ENCODE measurements at places on chromosomes 2 and 18.

DNA sequence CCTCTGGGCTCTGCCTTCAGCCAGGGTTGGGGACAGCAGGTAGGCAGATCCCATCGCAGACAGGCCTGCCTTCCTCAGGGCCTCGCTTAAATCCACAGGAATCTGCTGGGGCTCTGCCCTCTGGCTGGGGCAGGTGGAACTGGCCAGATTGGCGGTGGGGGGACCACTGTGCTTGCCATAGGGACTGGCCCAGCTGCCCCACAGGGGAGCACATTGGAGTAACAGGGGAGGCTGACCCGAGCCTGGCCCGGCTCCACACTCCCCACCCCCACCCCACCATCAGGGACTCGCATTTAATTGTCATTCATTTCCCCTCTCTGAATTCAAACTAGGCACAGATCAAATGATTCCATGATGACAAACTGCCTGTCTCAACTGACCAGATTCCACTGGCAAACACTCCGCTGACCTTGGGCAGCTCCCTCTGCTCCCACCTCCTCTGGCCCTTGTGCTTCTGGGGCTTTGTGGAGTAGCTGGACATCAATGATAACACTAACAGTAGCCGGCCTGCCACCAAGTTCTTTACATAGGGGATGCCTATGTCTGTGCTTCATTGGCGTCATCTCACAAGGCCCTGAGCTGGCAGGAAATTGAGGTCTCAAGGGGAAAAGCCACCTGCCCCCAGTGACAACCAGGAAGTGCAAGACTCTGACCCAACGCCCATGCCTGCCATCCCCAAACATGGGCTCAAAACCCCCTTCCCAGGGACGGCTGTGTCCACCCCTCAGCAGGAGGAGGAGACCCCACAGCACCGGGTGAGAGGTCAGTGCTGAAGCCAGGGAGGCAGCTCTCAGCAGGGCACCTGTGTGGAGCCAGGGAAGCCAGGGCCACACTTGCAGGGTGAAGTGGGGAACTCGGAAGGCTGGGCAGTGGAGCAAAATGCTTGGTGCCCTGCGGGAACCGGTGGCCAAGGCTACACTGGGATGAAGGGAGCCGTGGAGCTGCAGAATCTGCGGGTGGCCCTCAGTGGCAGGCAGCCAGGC is 2.1 kb upstream of the B3GNT7 start:
- peak overlapping the region; percentile 97 for H3K27ac ChIP-seq
- peaks cover 33% of the 10 kb centered on the region for H3K4me1 ChIP-seq
- H3K36me3 ChIP-seq: peaks cover 2% of the 10 kb centered on the region
- H3K4me3 ChIP-seq: peak overlapping the region; percentile 76
- H3K27me3 ChIP-seq: peaks cover 21% of the 10 kb centered on the region

DNA sequence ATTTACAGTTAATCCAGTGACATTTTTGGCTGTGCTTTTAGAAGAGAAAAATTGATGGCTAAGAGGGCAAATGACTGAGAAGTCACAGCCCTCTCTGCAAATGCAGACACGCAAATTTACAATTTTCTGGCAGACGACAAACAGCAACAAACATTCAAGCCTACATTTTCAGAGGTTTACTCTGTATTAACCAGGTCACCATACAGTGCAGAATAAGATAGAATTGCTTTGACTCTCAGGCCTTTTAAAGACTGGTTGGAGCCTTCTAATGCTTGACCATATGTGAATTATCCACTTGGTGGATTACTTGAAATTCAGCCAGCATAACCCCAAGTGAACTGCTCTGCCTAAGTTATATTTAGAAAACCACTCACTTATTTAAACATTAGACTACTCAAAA is 280.9 kb upstream of the STON1 start:
- no peak for DNase-seq
- H3K4me1 ChIP-seq: peaks cover 14% of the 10 kb centered on the region
- H3K27me3 ChIP-seq: no peaks in the 10 kb centered on the region
- no peak overlapping the region for H3K4me3 ChIP-seq
- no peak overlapping the region for H3K27ac ChIP-seq
- no peaks in the 10 kb centered on the region for H3K36me3 ChIP-seq

DNA sequence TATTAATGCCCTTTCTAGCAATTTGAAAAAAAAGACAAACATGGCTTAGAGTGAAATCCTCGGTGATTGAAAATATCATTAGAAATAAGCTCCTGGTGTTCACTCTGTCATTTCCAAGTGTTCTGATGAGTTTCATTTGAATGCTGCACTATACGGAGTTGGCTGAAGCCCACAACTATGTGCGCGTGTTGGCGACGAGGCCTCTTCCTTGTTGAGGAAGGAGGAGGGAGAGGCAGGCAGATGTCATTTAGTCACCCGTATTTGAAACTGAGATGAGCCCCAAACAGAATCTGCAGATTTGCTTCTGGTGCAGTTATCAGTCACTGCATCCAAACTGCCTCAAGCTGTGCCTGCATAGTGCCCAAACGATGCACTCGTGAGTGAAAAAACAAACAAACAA is 23.5 kb upstream of the SKOR2 start:
- H3K4me1 ChIP-seq: no peaks in the 10 kb centered on the region
- no peak overlapping the region for H3K4me3 ChIP-seq
- peaks cover 30% of the 10 kb centered on the region for H3K27me3 ChIP-seq
- H3K36me3 ChIP-seq: no peaks in the 10 kb centered on the region

DNA sequence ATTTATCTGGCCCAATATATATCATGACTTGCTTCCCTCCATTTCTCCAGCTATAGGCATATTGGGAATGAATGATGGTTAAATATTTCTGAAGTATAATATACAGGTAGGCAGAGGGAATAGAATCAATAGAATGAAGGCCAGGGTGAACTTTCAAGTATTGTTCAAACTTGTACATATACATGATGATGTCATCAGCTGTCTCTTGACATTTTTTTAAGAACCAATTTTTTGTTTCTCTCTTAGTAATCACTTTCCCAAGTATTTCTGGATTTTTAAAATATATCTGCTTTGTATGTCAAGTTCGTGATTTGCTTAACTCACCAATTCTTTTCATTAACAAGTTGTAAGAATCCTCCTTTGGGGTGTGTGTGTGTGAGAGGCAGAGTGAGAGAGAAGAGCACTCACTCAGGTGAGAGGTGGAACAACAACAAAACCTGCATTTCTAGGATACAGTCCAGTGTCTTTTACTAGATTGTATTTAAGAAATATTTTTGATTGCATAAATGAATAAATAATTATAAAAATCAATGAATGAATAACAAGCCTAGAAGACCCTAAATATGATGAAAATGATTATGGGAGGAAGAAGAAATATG is 1239.1 kb downstream of the LRP1B start:
- H3K27ac ChIP-seq: no peak overlapping the region
- H3K4me1 ChIP-seq: no peaks in the 10 kb centered on the region
- no peaks in the 10 kb centered on the region for H3K36me3 ChIP-seq
- H3K27me3 ChIP-seq: no peaks in the 10 kb centered on the region

GRCh38 chr18:57428221-57429150 is 6.7 kb upstream of the ONECUT2 start:
- peaks cover 76% of the 10 kb centered on the region for H3K27me3 ChIP-seq
- H3K4me1 ChIP-seq: no peaks in the 10 kb centered on the region
- H3K27ac ChIP-seq: no peak overlapping the region

DNA sequence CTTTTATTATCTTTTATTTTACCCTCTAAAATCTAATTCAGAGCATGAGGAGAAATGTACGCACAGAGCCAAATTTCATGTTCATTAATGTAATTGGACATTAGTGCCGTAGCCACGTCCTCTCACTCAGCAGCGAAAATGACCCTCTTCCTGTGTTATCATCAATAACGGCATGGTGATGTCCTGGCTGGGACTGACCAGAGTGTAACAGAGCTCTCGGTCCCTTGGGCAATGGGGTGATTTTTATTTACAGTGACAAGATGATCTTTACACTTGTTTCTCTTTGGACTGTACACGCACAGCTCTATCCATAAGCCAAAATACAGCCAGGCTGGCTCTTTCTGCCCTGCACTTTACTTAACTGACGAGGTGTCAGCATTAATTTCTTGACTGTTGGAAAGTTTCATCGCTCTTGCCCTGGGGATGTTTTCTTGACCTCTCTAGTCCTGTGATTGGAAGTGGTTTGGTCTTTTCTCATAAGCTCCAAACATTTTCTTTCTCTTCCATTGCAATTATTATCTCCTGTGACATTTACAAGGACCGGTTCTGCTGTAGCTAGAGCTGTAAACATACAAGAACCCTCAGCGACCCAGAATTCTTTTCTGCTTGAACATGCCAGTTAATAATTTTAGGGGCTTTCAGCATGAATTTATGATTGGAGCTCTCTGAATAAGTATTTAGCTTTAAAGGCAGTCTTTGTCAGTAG is 308.0 kb upstream of the PIK3C3 start:
- no peak overlapping the region for H3K4me3 ChIP-seq
- H3K4me1 ChIP-seq: no peaks in the 10 kb centered on the region
- no peak for DNase-seq
- H3K36me3 ChIP-seq: no peaks in the 10 kb centered on the region

- peaks cover 11% of the 10 kb centered on the region for H3K27me3 ChIP-seq
- no peaks in the 10 kb centered on the region for H3K36me3 ChIP-seq
- no peaks in the 10 kb centered on the region for H3K4me1 ChIP-seq
- H3K4me3 ChIP-seq: no peak overlapping the region
Observed at GRCh38 chr18:65752625-65753325, 2.0 kb downstream of the CDH7 start.

DNA sequence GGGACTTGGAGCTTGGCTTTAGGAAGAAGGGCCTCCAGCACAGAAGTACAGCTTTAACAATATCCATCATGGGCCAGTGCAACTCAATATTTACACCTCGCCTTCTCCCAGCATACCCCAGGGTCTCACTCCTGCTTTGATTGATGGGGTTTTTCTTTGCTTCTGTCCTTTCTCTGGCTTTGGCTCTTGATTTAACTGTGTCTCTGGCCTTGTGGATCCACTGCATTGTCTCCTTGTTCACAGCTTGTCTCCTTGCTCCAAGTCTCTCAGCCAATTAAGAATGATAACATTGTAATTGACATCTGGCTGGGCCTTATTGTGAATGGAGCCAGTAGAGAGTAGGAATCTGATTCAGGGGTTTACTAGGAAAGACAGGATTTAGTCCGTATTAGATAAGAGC is 1019.5 kb downstream of the TMEM182 start:
- H3K4me1 ChIP-seq: no peaks in the 10 kb centered on the region
- DNase-seq: no peak
- no peak overlapping the region for H3K27ac ChIP-seq

- H3K36me3 ChIP-seq: no peaks in the 10 kb centered on the region
- peaks cover 2% of the 10 kb centered on the region for H3K27me3 ChIP-seq
- DNase-seq: no peak
- H3K4me1 ChIP-seq: no peaks in the 10 kb centered on the region
- H3K27ac ChIP-seq: no peak overlapping the region
- H3K4me3 ChIP-seq: no peak overlapping the region
Observed at GRCh38 chr18:78679613-78680260, 299.9 kb upstream of the SALL3 start.

- H3K4me3 ChIP-seq: no peak overlapping the region
- peaks cover 5% of the 10 kb centered on the region for H3K4me1 ChIP-seq
- peaks cover 16% of the 10 kb centered on the region for H3K36me3 ChIP-seq
- no peaks in the 10 kb centered on the region for H3K27me3 ChIP-seq
- no peak for DNase-seq
Observed at GRCh38 chr2:69781321-69782248, 39.7 kb downstream of the ANXA4 start.

- no peak overlapping the region for H3K27ac ChIP-seq
- H3K4me1 ChIP-seq: no peaks in the 10 kb centered on the region
- DNase-seq: peak; percentile 27
- no peak overlapping the region for H3K4me3 ChIP-seq
- no peaks in the 10 kb centered on the region for H3K36me3 ChIP-seq
Observed at GRCh38 chr2:236740506-236740905, 170.9 kb downstream of the ACKR3 start.

DNA sequence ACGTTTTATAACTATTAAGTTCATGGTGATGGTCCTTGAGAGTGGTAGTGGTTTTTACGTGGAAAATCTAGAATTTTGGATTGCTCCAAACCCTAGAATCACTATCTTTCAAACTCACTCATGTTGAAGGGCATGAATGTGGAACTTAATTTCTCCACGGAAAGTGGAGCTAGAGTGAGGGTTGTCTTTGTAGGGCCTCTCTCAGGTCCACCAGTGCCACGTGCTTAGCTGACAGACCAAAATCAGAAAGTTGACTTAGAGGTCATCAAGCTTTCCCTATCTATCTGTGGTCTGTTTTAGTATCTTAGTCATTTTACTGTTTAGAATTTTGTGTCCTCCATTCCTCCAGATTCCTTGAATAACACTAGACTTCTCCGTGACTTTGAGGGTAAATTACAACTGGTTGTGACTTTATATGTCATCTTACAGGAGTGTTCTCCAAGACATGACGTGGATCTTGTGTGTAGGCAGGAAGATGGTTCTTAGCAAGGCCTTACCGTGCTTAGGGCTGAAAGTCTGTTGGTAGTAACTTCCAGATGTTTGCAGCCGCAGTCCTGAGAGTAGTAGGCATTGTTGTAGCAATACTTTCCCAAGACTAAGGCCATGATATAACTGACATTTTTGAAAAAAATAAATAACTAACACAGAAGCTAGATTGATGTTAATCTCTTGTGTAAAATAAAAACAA is 26.8 kb downstream of the DIS3L2 start:
- DNase-seq: no peak
- H3K4me3 ChIP-seq: no peak overlapping the region
- no peaks in the 10 kb centered on the region for H3K27me3 ChIP-seq
- peaks cover 2% of the 10 kb centered on the region for H3K36me3 ChIP-seq

- peaks cover 43% of the 10 kb centered on the region for H3K27me3 ChIP-seq
- no peaks in the 10 kb centered on the region for H3K36me3 ChIP-seq
- H3K27ac ChIP-seq: no peak overlapping the region
- DNase-seq: no peak
- no peaks in the 10 kb centered on the region for H3K4me1 ChIP-seq
Observed at GRCh38 chr2:26682155-26682554, 10.4 kb upstream of the KCNK3 start.

DNA sequence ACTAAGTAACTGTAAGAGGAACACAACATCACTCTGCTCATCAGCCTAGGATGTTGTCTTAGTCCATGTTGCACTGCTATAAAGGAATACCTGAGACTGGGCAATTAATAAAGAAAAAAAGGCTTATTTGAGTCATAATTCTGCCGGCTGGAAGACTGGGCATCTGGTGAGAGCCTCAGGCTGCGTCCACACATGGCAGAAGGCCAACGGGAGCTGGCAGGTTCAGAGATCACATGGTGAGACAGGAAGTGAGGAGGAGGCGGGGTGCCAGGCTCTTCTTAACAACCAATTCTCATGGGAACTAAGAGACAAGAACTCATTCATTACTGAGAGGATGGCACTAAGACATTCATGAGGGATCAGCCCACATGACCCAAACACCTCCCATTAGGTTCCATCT is 46.8 kb downstream of the EPG5 start:
- no peak for DNase-seq
- peaks cover 23% of the 10 kb centered on the region for H3K36me3 ChIP-seq
- no peaks in the 10 kb centered on the region for H3K4me1 ChIP-seq
- H3K27ac ChIP-seq: no peak overlapping the region

- H3K27ac ChIP-seq: no peak overlapping the region
- H3K4me1 ChIP-seq: no peaks in the 10 kb centered on the region
- H3K36me3 ChIP-seq: no peaks in the 10 kb centered on the region
- peaks cover 10% of the 10 kb centered on the region for H3K27me3 ChIP-seq
Observed at GRCh38 chr2:225402210-225402776, 2.8 kb downstream of the NYAP2 start.

GRCh38 chr2:82964341-82964740 is 1494.7 kb downstream of the SUCLG1 start:
- no peak overlapping the region for H3K4me3 ChIP-seq
- H3K27me3 ChIP-seq: no peaks in the 10 kb centered on the region
- no peaks in the 10 kb centered on the region for H3K36me3 ChIP-seq
- no peak for DNase-seq
- H3K27ac ChIP-seq: no peak overlapping the region

GRCh38 chr2:82279367-82279766 is 1974.8 kb upstream of the LRRTM1 start:
- no peak for DNase-seq
- no peak overlapping the region for H3K27ac ChIP-seq
- no peak overlapping the region for H3K4me3 ChIP-seq
- no peaks in the 10 kb centered on the region for H3K27me3 ChIP-seq
